Lung (tissue), 17 donors: ENCODE measurements at places on chromosomes 7 and 10. TPM values are rescaled to one million over a fixed set of nuclear protein-coding genes. Genes with fewer than 3 reads are reported as not detected.

GRCh38 chr7:6278749-6279310, 6.4 kb upstream of the CYTH3 start:
- no peaks in the 10 kb centered on the region for H3K4me1 ChIP-seq
- H3K27ac ChIP-seq: no peak overlapping the region
- DNase-seq: no peak
- H3K36me3 ChIP-seq: no peaks in the 10 kb centered on the region
- H3K27me3 ChIP-seq: no peaks in the 10 kb centered on the region
- H3K4me3 ChIP-seq: no peak overlapping the region

DNA sequence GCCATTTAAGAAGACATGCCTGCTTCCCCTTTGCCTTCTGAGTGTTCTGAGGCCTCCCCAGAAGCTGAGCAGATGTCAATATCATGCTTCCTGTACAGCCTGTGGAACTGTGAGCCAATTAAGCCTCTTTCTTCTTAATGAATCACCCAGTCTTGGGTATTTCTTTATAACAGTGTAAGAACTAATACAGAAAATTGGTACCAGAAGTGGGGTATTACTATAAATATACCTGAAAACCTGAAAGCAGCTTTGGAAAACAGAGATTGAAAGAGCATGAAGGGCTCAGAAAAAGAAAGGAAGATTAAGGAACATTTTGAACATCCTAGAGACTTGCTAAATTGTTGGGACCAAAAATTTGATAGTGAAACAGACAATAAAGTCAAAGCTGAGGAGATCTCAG, 12.0 kb upstream of the RNF32 start:
- no peaks in the 10 kb centered on the region for H3K4me1 ChIP-seq
- no peak for DNase-seq
- H3K36me3 ChIP-seq: no peaks in the 10 kb centered on the region
- no peak overlapping the region for H3K27ac ChIP-seq
- H3K27me3 ChIP-seq: no peaks in the 10 kb centered on the region
- H3K4me3 ChIP-seq: no peak overlapping the region

CALD1 gene
- 127 TPM for total RNA-seq

NDUFA5 gene
- 51.1 TPM for total RNA-seq

DNA sequence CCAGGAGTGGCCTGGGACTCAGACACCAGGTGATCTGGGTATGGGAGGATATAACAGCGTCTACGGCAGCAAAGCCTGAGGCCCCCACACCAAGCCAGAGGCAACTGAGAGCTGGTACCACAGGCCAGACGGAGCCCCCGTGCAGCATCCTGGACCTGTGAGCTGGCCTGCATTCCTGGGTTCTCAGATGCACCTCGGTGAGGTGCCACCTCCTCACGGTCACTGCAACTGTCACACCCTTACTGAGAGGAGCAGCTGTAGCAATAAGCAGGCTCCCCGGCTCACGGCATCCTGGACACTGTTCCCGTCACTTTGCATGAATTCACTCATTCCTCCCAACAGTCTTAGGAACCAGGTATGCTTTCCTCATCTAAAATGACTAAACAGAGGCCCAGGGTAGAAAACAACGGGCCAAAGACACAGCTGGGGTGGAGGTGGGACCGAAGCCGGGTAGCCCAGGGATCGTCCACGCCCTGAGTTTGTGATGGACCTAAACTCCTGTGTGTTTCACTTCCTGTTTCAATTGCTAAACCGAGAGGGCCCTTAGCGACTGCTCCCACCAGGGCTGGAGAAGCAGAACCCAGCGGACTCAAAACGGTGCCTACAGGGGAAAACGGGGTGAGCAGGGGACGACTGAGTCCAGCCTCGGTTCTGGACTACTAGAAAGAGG, 98.7 kb downstream of the CTBP2 start:
- DNase-seq: no peak
- no peak overlapping the region for H3K4me3 ChIP-seq
- peak overlapping the region; percentile 70 for H3K27ac ChIP-seq
- peaks cover 11% of the 10 kb centered on the region for H3K36me3 ChIP-seq

- H3K36me3 ChIP-seq: no peaks in the 10 kb centered on the region
- DNase-seq: no peak
- no peaks in the 10 kb centered on the region for H3K4me1 ChIP-seq
- H3K4me3 ChIP-seq: no peak overlapping the region
- H3K27me3 ChIP-seq: no peaks in the 10 kb centered on the region
- H3K27ac ChIP-seq: no peak overlapping the region
Observed at GRCh38 chr7:52410032-52410431, 625.4 kb upstream of the POM121L12 start.
